ENCODE measurements at places on chromosomes 1 and 21.

DNA sequence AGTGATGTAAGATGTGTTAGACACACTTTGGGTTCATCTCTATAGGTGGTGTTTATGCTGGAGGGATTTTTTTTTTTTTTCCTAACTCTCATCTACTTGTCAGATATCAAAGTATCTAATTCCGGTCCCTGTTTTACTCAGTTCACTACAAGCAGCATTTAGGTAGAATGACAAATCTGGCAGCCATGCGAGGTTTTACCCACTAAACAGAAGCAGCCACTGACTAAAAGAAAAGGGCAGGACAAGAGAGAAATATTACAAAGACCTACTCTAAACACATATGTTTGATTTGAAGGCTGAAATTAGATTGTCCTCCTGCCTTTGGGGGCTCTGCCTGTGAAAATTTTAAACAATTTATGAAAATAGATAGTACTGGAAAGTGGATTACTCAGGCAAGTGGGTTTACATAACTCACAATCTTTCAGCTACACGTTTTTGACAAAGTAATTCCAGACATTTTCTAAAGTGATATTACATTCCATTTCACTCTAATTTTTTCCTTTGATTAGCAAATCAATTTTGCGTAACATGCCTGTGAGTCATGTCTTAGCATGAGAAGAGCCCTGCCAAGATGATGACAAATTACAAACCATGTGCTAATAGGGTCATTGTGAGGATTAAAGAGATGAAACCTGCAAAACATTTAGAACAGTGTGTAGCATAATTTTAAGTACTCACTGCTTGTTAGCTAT is 172.6 kb downstream of the PLA2G4A start:
- DNase-seq, result no peak

- no peak for DNase-seq
Measured at GRCh38 chr1:231465051-231465450, 43.0 kb upstream of the EGLN1 start.

DNA sequence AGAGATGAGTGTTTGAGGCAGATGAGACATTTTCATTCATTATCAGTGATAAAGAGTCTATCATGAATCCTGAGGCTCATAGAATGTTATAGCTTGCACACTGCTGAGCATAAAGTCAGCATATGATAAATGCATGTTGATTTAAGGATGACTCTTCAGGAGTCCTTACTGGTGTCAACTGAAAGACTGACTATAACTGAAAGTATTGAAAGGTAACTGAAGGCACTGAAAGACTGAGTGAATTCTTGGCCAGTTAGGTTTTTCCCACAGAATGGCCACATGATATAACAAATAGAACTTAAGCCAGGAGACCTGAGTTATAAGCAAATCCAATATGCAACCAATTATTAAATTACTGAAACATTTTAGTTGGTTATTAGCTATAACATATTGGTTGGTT is 69.0 kb upstream of the HSD17B7 start:
- no peak for DNase-seq

GRCh38 chr1:119266386-119266785 is 102.2 kb upstream of the HAO2 start:
- no peak for DNase-seq

DNA sequence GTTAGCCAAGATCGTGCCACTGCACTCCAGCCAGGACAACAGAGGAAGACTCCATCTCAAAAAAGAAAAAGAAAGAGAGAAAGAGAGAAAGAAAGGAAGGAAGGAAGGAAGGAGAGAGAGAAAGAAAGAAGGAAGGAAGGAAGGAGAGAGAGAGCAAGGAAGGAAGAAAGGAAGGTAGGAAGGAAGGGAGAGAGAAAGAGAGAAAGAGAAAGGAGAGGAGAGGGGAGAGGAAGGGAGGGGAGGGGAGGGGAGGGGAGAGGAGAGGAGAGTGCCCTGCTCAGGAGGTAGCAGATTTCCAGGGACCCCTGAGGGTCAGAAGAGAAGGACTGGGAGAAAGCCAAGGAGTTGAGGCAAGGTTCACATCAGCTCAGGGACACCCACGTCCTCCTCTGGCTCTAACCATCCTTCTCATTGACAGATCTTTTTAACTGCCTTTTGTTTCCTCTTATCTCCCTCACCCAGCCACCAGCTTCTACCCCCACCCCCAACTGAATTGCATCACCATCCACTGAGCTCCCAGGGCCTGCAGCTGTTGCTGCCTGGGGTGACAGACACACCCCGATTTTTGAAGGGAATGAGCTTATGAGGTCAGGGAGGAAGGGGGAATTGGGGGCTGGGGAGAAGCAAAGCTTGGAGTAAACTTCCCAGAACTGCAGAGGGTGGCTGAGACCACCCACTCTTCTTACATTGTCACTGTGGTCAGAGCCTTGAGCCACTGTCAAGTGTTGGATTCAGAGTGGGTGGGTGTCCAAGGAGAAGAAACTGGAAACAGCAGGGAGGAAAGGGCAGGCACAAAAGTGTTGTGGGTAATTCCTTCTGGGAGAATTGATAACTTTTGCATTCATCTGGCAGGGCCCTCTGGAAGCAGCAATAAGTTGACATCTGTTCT is 91.6 kb downstream of the GLUL start:
- peak; percentile 21 for DNase-seq

GRCh38 chr1:86825319-86825718 is 88.6 kb downstream of the SELENOF start:
- no peak for DNase-seq

DNA sequence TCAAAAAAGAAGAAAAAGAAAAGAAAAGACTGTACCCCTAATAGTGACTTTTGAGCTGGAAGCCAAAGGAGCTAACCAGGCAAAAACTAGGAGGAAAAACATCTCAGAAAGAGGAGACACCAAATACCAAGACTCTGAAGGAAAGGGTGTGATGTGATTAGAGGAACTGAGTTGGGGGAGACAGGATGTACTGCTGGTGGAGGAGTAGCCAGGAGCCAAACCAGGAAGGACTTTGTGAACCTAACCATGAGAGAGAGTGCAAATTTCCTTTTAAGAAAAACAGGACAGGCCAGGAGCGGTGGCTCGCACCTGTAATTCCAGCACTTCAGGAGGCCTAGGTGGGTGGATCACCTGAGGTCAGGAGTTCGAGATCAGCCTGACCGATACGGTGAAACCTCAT is 4.1 kb upstream of the RBP7 start:
- no peak for DNase-seq

Data from activated CD4-positive, alpha-beta memory T cell treated with anti-CD3 and anti-CD28 coated beads, Interleukin-2, amount 10 ng/mL, durations not matched to agents 7 days and 5 days (primary cell).